ENCODE measurements at places on chromosomes 7 and 10.
A peak's percentile ranks its signal among the peaks of the same experiment; 100 is the strongest.

DNA sequence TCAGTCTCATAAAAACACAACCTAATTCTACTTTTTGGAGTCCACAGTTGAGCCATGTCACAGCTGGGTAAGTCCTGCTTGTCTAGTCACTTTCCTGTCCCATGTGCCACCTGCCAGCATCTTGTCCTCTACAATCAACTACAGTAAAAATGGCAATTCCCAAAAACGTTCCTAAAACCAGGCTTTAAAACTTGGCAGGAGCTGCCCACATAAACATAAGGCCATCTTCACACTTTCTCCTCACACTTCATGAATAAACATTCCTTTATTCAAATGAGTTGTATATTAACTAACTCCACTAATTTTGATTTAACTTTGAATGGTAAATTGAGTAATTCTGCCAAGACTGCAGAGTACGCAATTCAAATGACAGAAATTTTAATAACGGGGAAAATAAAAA lies 49.5 kb downstream of the SFMBT2 start:
- no peak for DNase-seq

- DNase-seq = no peak
Measured at GRCh38 chr7:851204-851603, 18.9 kb downstream of the SUN1 start.

- DNase-seq = no peak
Measured at GRCh38 chr7:102934701-102935100, 21.9 kb downstream of the LRRC17 start.

GRCh38 chr10:34766811-34767494 lies 48.1 kb downstream of the PARD3 start:
- DNase-seq = no peak

GRCh38 chr7:111026806-111027205 lies 64.1 kb upstream of the LRRN3 start:
- DNase-seq = no peak

DNA sequence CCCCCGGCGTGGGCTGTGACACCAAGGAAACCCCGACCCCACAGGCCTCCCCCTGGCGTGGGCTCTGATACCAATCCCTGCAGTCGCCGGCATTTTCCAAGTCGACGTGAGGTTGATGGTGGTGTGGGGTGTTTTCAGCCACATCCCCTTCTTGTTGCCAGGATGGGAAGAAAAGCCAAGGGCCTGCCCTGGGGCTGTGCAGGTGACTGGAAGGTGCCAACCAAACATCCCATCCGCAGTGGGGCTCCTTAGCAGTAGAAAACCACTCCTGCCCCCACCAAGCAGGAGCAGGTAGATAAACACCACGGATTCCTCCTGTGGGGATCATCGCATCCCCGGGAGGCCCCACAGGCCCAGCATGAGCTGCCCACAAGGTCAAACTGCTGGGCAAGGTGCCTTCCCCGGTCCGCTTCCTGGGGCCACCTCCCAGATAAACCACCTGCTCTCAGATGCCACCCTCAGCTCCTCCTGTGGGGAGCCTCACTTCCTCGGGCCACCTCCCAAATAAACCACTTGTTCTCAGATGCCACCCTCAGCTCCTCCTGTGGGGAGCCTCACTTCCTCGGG lies 88.5 kb upstream of the DIP2C start:
- DNase-seq = no peak

DNA sequence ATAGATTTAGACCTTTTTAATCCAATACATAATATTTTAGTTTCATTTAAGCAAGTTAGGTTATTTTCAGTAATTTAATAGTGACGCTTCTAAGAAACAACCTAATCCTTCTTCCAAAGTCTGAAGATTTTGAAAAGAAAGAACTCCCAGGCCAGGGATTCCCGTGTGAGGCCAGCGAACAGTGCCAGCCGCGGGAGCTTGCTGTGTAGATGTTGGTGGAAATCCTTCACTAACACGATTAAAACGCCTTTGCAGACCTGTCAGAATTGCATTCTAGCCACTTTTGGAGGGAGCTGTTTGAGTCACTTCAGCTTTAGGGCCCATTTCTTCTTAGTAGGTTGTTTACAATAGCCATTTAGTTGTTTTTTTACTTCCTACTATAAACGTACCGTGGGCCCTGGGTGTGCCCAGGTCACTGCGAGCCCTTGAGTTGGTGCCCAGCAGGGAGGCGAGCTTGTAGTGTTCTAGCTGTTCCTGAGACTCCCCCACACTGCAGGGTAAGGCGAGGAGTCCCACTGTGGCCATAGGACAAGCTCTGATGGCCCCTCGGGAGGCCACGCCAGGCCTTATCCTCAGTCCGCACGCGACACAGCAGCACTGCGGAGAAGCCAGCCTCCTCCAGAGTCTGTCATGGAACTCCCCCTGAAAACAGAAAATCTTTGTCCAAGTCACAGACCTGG lies 32.3 kb downstream of the PPP2R2D start:
- no peak for DNase-seq

DNA sequence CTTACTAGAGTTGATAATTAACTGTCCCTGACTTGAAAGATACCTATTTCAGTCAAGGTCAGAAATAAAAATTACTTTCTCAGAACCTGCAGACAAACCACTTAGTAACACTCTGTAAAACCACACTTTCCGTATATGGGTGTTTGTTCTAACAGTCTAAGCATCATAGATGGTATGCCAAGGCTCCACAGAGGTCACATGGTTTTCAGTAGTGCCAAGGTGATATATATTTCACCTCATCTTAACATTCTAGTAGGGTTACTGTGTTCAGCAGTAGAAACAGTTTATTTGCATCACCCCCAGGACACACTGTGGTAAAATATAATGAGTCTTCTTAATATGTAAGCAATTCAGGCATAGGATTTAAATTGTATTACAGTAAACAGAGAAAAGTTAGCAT lies 61.5 kb downstream of the KCND2 start:
- no peak for DNase-seq

GRCh38 chr7:100469227-100470044 lies 5.4 kb upstream of the SPACDR start:
- DNase-seq = peak; percentile 69

GRCh38 chr7:152588350-152588749 lies 87.6 kb downstream of the XRCC2 start:
- DNase-seq = no peak

GRCh38 chr7:124940306-124940705 lies 10.7 kb upstream of the POT1 start:
- no peak for DNase-seq

GRCh38 chr7:81244224-81244623 lies 325.4 kb upstream of the SEMA3C start:
- DNase-seq = no peak

- DNase-seq = no peak
Measured at GRCh38 chr10:132918617-132919373, 23.6 kb downstream of the CFAP46 start.

DNA sequence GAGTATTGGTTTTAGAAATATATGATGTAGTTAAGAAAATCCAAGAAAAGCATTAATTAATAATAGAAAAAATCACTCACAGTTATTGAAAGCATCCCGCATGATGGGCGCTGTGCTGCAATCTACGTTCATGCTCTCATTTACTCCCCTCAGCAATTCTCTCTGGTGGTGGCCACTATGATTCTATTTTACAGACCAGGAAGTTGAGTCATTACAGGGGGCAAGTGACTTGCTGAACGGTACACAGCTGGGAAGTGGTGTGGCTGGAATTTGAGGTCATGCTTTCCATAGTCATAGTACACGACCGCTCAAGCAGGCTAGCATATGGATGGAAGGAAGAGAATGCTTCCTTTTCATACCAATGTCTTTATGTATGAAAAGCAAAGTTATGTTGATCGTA lies 117.4 kb downstream of the TES start:
- no peak for DNase-seq

DNA sequence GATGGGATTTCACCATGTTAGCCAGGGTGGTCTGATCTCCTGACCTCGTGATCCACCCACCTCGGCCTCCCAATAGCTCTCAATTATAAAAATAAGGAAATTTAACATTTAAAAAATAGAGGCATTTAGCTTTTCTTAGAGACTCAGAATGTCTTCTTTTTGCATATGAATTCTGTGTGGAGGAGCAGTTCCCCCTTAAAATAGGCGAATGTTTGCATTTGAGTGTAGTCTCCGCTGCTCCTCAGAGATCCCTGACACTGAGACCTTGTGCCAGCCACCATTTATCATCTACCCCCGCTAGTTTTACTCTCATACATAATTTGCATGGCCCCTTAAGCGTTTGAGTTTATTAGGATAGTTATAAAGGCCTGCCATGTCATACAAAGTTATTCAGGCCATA lies 461.9 kb downstream of the SORCS3 start:
- DNase-seq = no peak

DNA sequence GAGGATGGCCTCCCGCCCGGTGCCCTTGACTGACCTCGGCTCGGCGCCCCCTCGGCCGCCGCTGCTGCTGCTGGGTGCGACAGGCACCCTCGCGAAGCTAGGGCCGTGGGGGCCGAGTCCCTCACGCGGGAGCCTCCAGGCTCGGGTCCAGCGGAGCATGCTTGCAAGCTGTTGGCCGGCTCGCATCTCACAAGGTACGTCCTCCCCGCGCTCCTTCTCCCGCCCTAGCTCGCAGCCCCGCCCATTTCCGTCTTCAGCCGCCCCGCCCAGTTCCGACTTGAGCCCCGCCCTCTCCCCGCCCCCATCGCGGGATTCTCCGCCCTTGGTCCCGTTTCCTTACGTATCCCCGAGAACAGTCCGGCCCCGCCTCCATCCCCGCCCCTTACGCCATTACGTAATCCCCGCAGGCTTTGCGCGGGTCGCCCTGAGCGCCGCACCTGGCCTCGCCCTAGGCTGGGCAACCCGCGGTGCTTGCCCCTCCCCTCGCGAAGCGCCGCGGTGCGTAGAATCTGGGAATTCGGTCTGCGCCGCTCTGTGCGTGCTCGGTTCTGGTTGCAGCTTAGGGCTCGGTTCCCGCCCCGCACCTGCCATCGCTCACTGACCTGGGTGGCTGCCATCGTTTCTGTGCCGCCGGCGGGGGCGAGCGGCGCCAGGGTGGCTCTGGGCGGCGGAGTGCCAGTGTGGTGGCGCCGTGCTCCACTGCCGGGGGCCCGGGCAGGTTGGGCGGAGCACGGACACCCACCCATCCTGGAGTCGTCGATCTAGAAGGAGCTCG lies at the start of gene ABHD11:
Gene ABHD11, minus strand, starts transcription at position 191 of the 775 bp plus-strand sequence. Its CDS starts 32 bp downstream, at position 159.
- DNase-seq = peak; percentile 96

- DNase-seq = no peak
Measured at GRCh38 chr10:74177140-74177677, 26.2 kb downstream of the ADK start.

GRCh38 chr10:4623757-4624420 lies 202.1 kb upstream of the AKR1E2 start:
- no peak for DNase-seq

- no peak for DNase-seq
Measured at GRCh38 chr10:14259696-14260566, 70.8 kb downstream of the FRMD4A start.

DNA sequence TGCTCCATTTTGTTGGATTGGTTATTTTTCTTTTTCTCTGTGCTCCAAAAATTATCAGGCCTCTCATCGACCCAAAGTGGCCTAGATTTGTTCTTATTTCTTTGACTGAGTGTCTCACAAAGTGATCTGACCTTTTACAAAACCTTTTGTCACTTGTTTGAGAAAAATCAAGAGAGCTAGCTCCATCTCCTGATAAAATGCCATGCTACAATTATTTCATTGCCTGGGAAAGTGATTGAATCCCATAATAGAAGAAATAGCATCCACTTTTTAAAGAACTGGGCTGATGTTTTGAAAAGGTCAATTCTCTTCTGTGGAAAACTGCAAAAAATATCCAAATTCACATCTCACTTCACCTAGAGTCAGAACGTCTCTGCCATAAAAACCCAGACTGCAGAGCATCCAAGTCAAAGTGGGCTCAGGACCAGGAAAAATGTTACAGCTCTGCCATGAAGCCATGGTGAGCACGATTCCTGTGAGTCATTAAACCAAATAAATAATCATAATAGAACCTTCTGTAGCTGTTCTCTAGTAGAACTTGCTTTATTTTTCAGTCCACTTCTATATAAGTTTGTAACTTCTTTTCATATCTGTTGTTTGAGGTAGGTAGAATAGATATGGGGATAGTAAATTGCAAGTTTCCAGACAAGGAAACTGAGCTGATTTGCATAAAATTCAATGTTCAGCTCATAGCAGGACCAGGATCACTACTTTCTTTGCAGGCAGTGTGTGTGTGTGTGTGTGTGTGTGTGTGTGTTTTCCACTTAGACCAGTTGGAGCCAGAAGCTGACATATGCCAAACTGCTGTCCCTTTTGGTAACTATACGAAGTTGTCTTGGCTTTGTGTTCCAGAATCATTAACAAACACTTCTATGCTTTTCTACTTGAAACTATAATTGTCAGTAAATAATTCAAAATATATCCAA lies 632.5 kb upstream of the ANKRD30A start:
- no peak for DNase-seq

DNA sequence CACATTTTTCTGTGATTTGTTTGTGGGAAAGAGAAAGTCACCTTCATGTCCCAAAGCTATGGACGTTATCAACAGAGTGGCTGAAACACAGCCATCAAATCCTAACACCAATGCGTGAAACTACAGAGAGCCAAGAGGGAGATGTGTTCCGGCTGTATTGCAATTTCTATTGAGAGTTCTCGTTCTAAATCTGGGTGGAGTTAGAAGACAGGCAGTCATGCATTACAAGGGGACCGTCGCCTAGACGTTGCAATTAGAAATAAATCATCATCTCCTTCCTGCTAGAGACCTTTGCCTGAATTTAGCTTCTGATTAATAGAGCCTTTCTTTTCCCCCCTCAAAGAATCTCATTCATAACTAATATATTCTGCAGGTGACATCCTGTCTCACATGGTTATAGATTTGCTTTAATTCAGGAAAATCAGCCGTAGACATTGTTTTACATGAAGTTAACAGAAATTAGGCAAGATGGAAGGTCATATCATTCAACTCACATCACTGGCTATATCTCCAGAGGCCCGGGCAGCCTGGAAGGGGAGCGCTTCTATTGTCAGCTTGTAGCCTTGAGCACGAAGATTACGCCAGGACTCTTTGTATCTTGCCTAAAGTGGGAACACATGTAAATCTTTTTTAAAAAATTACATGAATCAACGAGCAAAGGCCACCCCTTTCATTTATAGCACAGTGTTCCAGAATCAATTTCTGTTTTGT lies 52.6 kb downstream of the HABP2 start:
- DNase-seq = no peak

DNA sequence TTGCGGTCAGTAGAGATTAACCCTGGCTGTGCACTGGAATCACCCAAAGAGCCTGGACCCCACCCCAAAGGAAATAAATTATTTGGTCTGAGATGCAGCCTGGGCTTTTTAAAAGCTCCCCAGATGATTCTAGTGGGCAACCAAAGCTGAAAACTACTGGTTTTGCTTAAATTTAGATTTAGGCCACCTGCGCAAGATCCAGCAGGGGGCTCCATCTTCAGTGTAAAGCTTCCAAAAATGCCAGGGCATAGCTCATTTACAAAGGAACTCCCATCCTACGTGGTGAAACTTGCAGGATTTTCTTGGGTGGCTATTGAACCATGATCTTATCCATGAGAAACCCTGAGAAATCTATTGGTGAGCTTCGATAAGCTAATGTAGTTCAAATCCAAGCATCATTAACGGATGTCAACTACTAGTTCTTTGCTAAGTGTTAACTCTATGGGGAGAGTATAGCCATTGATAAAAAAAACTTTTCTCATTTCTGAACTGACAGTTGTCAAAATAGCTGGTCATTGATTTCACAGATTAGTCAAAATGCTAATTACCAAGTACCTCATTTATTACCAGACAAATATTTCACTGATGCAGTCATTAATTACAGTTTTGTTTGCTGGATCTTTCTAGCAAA lies 315.3 kb downstream of the LHFPL3 start:
- DNase-seq = no peak
